ENCODE measurements at places on chromosomes 11 and 22.

DNA sequence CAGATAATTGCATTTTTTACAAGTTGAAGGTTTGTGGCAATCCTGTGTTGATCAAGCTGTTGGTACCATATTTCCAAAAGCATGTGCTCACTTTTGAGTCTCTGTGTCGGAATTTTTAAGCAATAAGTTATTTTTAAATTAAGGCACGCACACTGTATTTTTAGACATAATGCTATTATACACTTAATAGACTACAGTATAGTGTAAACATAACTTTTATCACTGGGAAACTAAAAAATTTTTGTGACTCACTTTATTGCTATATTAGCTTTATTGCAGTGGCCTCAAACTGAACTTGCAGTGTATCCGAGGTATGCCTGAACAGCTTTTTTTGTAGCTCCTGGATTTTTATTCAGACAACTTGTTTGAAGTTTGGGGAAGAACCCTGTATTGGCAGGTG is 31.3 kb upstream of the RRM1 start:
- DNase-seq, result no peak

- DNase-seq, result no peak
These were observed 44.5 kb downstream of the RAB6A start for GRCh38 chr11:73716153-73717056.

GRCh38 chr11:116042146-116042545 is 537.9 kb upstream of the CADM1 start:
- DNase-seq, result no peak

- DNase-seq, result no peak
These were observed 14.4 kb upstream of the SEC14L4 start for GRCh38 chr22:30519842-30520425.

DNA sequence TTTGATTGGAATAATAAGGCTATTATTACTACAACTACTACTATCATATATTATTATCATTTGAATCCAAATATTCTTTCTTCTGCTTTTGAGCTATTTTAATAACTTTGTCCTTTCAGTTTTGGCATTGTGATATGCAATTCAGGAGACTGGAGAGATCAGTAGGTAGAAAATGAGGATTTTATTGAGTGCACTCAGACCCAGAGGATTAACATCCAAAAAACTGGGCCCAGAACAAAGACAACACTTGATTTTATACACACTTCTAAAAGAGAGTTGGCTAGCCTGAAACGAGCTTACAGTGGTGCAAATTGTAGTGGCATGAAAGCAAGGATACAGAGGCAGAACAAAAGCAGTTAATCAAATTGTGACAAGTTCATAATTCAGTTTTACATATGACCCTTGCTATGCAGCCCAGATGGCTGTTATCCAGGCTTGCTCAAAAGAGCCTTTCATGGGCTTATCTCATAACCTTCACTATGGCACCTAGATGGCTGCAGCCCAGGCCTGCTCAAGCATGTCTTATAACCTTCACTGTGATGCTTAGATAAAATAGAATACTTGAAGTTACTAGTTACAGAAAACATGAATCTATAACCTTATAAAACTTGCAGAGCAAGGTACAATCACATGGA is 796.3 kb upstream of the RAG2 start:
- DNase-seq, result no peak

DNA sequence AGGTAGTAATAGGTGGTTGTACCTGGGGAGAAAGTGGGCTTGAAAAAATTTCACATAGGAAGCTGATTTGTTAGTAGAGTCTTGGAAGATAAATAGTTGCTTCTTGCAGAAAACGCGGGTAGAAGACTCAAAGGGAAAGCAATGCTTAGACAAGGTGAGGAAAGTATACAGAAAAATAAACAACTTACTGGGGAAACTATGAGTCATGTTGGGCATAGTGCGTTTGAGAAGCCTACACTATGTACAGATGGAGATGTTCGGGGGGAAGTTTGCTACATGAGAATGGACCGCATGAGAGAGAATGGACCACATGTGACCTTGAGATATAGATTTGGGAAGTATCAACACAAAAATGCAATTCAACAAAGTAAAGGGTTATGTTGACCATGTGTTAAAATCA is 86.7 kb upstream of the DDI1 start:
- DNase-seq, result no peak

DNA sequence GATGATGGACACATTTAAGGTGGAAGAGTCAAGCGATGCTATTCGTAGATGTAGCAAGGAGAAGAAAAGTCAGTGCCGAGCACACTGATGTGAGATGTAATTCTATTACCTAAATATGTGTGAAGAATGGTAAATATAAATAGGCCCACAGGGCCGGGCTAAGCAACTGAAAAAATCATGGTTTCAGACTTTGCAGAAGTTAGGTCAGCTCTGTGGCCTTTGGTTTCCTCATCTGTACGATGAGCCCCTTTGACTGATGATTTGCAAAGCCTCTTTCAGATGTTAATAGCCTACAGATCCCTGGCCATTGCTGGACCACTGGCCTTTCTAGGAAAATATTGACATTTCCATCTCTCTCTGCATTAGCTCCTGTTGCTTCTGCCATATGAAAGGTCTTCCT is 570.8 kb downstream of the OPCML start:
- no peak for DNase-seq

DNA sequence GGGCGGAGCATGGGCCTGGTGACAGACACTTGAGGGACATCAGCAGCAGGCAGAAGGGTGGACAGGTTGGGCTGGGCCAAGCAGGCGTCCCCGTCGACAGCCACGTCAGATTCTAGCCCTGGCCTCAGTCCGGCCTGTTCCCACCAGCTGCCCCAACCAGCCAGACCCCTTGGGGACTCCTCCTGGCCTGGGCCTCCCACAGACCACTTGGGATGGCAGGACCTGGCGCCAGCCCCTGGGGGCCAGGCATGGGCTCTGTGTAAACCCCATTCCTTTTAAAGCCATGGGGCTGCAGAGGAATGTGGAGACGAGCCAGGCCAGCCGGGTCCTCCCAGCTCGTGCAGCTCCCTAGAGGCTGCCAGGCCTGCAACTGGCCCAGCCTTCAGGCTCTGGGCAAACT is 4.7 kb upstream of the SUSD2 start:
- no peak for DNase-seq

DNA sequence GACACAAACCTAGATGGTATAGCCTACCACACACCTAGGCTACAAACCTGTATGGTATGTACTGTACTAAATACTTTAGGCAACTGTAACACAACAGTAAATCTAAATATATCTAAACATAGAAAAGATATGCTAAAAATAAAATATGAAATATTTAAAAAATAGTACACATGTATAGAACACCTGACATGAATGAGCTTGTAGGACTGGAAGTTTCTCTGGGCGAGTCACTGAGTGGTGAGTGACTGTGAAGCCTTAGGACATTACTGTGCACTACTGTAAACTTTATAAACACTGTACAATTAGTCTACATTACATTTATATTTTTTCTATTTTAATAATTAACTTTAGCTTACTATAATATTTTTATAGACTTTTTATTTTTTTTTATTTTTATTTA is 1301.3 kb downstream of the FAM181B start:
- DNase-seq, result no peak

DNA sequence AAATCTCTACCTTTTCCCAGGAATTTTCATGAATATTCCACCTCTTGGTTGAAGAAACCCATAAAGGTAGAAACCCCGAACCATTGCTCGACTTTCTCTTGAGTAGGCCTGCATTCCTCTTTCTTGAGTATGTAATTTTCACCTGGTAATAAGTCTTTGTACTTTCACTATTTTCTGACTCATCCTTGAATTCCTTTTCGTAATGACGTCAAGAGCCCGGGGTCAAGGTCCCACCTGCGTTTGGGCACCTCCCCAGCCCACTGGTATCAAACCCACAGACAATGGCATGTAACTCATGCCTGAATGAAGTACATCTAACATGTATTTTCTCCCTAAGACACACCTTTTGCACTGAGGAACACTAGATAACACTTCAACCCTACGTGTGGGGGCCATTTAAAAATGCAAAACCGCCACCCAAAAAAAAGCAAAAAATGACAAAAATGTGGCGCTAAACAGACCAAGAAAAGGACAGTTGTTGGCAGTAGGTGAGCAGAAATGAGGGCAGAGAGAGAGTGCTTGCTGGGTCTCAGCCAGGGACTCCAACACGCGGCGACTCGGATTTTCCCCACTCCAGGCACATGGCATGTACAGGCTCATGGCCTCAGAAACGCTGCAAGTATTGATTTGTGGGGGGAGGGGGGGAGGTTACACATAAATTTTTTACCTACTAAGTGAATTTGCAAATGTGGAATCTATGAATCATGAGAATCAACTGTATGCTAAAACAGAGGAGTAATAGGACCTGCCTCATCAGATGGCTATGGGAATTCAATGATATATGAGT is 4.1 kb upstream of the C11orf24 start:
- DNase-seq, result no peak

DNA sequence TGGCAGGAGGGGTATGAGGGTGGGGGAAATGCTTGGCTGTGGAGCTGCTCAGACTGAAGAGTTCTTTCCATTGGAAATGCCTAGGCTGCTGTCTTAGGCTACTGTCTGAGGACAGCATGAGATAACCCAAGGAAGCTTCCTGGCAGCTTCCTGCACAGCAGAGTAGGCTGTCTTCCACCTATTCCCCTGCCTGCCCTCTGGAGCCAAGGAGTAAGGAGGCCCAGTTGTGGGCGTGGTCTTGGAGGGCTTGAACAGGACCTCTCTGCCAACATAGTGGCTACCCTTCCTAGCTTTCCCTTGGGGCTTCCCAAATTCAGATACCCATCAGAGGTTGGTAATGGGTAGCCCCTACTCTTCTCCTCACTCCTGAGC is 25.9 kb downstream of the PHLDB1 start:
- DNase-seq, result no peak

GRCh38 chr22:49994361-49995040 is 18.1 kb downstream of the IL17REL start:
- DNase-seq, result no peak

DNA sequence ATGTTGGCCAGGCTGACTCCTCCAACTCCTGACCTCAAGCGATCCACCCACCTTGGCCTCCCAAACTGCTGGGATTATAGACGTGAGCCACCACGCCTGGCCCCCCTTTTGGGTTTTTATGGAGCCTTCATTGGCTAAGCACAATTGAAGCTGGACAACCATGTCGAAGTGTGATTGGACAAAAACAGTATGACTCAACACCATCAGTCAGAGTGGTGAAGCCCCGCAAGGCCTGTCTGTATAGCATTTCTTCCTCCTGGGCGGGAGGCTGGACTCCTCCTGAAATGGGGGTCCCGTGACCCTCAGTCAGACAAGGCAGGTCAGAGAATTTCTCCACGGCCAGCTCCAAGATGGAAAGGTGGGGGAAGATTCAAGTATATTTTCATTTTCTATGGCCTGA is 3.1 kb upstream of the PARVB start:
- no peak for DNase-seq

DNA sequence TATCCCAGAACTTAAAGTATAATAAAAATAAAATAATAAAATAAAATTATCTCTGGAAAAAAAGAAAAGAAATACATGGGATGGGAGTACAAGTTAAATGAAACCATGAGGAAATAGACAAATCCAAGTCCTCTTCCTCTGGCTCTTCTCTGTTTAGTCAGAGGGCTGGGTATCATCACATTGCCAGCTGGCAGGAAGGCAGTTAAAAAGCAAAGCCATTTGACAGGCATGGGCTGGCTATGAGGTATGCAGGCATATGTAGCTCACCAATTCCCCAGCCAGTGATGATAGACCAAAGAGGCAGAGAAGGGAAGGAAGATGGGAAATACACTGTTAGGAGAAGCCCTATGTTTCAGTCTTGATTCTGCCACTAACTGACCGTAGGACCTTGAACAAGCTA is 6.5 kb downstream of the LYVE1 start:
- no peak for DNase-seq

Data from stimulated activated CD8-positive, alpha-beta memory T cell treated with anti-CD3 and anti-CD28 coated beads, Interleukin-2, amount 100 ng/mL, for 1 hour (primary cell).